ENCODE measurements at places on chromosomes 3 and 15.

DNA sequence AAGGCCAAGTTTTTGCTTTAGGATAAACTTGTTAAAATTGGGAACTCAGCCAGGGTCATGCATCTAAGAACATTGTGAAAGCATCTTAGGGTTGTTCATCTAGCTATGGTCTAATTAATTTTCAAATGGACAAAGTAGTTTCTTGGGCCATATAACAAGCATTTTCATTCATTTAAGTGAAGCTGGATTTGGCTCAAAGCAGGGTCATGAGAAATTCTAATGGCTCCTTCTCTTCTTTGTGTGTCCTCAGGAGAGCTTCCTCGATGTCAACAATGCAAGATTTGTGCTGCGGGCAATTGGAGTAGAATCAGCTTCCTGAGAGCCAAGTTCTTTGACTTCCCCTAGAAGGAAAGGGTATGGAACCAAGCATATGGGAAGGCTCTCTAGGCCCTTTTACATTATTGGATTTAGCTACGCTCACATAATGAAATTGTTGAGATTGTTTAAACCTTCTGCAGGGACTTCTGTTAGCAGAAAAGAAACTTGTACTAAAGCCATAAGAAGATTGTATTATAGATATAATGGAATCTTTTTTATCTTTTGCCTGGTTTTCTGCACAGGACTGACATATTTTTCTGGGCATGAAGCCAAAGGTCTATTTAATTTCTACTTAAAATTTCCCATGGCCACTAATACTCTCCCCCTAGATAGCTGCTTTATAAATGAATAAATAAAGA is 1.8 kb upstream of the SAMMSON start:
- DNase-seq, result no peak

GRCh38 chr3:98731720-98732285 is 31.3 kb upstream of the ST3GAL6 start:
- DNase-seq, result no peak

GRCh38 chr3:42412526-42413155 is 2.2 kb upstream of the LYZL4 start:
- no peak for DNase-seq

GRCh38 chr15:46865155-46865554 is 852.1 kb upstream of the SEMA6D start:
- DNase-seq, result no peak

- DNase-seq, result no peak
These were observed 167.2 kb downstream of the CNTN3 start for GRCh38 chr3:74447221-74447620.

- DNase-seq, result no peak
These were observed 13.0 kb downstream of the P2RY12 start for GRCh38 chr3:151371526-151371925.

DNA sequence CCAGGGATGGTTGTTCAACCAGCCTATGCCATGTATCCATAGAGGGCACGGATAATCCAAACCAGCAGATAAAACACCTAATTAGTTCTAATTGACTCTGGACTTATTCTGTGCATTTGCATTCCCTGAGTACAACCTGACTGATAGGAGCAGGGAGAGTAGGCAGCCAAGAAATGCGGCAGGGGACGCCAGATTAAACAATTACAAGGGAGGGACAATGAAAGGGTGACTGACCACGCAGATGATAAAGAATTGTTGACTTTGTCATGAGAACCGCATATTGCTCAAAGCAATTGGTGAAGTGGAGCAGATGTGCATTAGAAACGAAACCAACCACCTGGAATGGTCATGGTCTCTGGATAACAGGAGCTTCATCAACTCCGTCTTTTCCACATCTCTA is 369.1 kb upstream of the FRG2C start:
- DNase-seq, result no peak

- DNase-seq, result no peak
These were observed 363.6 kb downstream of the CHST2 start for GRCh38 chr3:143483214-143483613.

GRCh38 chr15:57551715-57552677 is 39.7 kb upstream of the MYZAP start:
- DNase-seq, result no peak

DNA sequence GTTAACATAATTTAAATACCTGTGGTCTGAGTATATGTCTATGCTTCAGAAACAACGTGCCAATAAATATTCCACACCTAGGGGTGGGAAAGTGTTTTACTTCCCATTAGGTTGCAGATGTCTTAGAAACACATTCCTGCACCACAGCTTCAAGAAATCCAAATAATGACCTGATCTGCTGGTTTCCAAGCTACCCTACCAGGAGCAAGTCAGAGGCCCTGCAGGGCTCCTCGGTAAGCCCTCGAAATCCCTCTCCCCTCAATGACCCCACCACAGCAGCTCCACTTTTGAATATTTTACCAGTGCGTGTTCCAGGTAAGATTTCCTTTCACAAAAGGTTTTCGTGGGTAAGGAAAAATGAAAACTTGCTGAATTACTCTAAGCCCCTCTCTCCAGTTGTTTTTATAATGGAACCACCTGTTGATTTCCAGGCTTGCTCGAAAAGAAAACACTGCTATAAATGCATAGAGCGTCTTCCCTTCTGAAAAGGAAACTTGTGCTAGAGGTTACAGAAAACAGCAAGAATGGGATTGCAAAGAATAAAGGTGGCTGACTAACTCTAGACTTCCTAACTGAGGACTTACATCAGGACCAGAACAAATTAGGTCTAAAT is 12.6 kb downstream of the IL12A start:
- DNase-seq, result no peak

DNA sequence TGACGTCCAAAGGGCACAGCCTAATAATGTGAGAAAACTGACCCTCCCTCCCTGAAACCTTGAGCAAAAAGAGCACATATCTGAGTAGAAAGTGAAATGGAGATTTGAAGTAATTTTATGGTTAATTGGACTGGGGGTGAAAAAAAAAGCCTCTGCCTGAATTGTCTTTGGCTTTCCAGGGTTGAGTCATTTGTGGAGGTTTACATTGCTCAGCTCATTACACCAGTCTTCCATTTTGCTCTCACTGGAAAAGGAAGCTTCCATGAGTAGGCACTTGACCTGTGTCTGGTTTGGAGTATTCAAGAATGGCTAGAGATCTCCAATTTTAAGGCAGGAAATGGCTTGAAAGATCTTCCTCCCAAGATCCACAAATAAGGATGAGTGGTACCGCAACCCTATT is 273.9 kb downstream of the PDCD6IP start:
- no peak for DNase-seq

GRCh38 chr15:101451266-101451799 is 38.2 kb downstream of the PCSK6 start:
- no peak for DNase-seq

DNA sequence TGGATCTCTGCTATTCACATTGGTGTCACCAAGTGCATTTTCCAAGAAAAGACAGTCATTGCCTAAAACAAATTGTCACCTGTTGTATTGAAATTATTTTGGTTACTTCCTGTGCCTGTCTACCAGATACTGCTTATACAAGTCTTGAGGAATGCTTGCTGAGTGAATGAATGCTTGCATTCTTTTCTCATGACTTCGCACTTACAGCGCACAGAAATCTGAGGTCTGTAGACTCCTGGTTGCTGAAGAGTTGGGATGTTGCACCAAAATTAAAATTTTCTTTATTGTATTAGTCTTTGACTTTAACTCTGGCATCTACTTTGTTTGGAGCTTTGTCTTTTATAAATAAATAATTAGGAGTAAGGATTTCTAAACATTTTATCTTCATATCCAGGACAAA is 28.4 kb downstream of the SH3GL3 start:
- DNase-seq, result no peak

GRCh38 chr3:125150525-125151441 is 61.8 kb downstream of the SLC12A8 start:
- DNase-seq, result no peak

- DNase-seq, result no peak
These were observed 1146.8 kb downstream of the TUSC7 start for GRCh38 chr3:117856354-117856753.

GRCh38 chr3:123568034-123568433 is 16.8 kb downstream of the HACD2 start:
- no peak for DNase-seq

DNA sequence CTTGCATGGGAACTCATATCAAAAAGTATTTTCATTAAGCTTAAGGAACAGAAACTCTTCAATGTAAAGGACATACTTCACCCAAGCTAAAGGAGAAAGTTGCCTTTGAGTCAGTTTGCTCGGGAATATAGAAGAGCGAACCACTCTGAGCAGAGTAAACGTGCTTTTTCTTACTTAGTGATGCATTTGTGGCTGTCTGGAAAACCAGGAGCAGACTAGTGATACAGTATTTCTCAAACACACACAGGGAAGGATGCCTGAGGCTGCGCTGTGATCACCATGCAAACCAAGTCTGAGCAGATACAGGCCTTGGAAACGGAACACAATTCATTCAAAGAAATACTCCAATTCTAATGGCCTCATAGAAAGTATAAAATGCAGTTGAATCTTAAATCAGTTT is 121.0 kb upstream of the CDIN1 start:
- no peak for DNase-seq

- no peak for DNase-seq
These were observed 49.9 kb downstream of the KLF13 start for GRCh38 chr15:31376511-31376910.

DNA sequence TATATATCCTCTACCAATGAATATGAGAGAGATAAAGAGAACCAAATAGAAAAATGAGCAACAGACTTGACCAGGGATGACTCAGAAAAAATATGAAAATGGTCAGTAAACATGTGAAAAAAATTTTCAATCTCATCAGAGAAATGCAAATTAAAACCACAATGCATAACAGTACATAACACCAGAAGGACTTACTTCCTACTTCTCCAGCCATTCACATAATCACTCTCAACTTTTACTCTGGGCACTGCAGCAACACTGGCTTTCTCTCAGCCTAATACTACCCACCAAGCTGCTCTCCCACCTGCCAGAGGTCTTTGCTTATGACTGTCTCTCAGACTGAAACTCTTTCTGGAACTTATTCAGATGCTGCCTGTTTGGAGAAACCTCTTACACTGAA is 49.4 kb downstream of the DPH6 start:
- no peak for DNase-seq

DNA sequence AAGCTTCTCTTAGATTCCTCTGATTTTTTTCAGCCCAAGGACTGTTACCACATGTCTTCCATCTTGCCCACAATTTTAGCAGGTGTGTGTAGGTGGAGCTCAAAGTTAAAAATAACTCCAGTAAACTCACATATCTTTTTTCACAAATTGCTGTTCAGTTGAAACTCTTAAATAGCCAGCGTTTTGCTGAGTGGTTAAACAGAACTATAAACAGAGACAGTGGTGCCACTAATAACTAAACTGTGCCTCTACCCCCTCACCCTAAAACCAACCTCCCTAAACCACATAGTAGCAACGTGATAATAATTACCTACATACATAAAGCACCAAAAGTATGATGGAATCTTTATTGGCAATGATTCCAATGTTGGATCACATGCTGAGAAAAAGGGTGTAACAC is 525.1 kb downstream of the PDCD6IP start:
- no peak for DNase-seq

GRCh38 chr3:61686228-61686648 is 124.9 kb downstream of the PTPRG start:
- DNase-seq, result no peak

GRCh38 chr3:195267096-195267495 is 3.9 kb downstream of the XXYLT1 start:
- no peak for DNase-seq

GRCh38 chr3:118850687-118851086 is 184.0 kb downstream of the IGSF11 start:
- no peak for DNase-seq

GRCh38 chr15:79209116-79209515 is 73.4 kb upstream of the ANKRD34C start:
- no peak for DNase-seq

DNA sequence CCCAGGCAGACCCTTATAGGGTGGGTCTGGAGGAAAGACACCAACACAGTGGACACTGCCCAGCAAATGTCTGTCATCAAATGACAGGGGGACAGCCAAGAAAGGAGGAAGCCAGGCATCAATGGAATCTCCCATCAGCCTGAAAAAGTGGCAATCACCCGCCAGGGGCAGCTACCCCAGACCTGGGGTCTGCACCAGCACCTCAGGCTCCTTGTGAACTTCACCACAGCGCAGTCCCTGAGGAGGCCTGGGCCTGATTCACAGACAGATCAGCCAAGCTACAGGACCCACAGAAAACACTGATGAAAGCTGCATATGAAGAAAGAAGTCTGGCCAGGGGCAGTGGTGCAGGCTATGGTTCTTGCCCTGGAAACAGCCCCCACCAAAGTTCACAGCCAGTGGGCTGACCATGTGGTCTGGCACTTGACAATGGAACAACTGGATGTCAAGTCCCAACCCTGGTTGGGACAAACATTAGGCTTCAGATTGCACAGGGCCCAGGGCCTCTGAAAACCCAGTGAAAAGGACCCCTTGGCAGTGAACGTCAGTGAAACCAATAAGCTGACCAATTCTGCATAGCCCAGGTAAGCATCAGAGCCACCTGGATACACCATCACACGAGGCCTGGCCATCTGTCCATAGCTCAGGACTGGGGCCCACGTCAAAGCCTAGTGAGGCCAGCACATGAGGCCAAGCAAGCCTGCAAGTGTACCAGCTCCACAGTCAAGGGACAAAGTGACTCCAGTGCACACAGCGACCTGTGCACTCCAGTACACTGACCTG is 29.1 kb downstream of the ALS2CL start:
- DNase-seq, result no peak
